ENCODE measurements at places on chromosomes 7 and 10.

DNA sequence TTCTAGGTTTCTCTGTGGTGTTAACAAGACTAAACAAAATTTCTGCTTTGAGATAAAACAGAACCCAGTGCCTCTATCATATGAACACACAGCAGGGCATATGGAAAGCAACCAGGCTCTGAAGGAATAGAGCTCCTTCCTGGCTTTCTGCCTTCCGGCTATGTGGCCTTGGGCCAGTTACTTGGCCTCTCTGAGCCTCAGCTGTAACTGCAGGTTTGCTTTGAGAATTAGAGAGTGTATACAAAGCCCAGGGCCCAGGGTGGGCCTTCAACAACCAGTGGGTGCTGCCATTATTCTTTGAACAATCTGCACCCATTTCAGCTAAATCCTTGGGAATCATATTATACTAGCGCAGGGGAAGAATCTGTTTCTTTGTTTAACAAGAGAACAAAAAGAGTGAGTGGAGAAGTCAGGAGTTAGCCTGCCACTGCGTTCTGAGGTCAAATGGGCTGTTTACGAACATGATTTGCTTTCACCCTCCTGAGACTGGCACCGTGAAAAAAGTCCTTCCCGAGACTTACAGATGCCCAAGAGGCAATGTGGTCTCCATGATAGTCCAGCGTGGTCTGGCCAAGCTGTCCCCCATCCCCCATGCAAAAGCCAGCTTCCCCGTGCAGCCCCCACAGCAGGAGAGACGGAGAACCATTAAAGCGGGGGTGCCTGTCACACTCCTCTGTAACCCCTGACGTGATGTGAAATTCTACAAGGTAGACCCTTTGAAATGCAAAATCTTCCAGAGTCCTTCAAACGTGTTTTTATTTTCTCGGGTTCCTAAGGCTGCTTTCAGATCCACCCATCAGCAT lies 4.9 kb downstream of the FAM53B start:
- no peak for DNase-seq

DNA sequence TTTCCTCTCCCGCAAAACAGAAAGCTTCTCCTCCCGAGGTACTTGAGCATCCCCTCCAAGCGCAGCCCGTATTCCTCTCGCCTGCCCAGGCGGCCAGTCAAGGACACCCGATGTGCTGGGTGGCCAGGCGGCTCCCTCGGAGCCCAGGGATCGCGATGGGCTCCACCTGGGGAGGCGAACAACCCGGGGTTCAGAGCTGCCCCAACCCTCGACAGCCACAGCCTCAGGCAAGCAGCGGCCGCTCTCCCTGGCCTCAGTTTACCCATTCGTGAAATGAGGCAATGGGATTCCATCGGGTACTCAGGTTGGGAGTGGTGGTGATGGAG lies 147.4 kb downstream of the CYP26A1 start:
- no peak for DNase-seq

DNA sequence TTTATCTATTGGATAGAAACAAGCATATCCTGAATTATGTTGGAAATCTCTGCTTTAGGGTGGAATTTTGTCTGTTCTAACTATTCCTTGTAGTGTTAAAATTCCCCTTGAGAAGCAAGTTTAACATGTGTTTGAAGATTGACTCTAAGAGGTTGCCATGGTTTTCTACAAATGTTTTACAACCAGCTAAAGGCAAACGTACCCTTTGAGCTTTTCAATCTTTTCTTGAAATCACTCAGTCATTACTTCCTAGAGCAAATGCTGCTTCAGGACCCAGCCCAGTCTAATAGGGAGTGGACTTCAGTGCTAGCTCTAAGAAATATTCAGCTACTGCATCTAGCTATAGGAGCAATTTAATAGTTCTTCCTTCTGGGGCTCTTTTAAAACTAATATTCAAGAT lies 118.8 kb upstream of the IFRD1 start:
- no peak for DNase-seq

- DNase-seq = no peak
Measured at GRCh38 chr7:158592541-158592940, 4.9 kb upstream of the PTPRN2 start.

- DNase-seq = no peak
Measured at GRCh38 chr10:61973169-61973568, 71.7 kb downstream of the ARID5B start.

GRCh38 chr7:96299496-96299895 lies 22.4 kb downstream of the SLC25A13 start:
- no peak for DNase-seq

DNA sequence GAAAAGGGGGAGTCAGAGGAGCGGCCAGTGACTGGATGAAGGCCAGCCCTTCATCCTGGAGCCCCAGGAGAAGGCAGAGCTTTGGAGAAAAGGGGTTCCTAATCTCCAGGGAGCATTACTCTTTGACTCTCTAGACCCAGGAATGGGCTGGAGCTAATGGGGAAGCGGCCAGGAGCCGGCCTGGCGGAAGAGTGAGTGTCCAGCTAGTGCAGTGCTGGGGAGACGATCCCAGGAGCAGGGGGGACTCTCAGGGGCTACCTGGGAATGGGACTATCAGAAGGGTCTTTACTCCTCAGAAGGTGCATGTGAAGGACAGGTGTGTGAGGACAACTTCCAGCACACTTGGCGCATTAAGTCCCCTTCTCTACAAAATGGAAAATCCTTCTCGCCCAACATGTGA lies 2.4 kb upstream of the PAX2 start:
- DNase-seq = no peak

GRCh38 chr7:80641548-80641947 lies 3.1 kb downstream of the CD36 start:
- DNase-seq = no peak

DNA sequence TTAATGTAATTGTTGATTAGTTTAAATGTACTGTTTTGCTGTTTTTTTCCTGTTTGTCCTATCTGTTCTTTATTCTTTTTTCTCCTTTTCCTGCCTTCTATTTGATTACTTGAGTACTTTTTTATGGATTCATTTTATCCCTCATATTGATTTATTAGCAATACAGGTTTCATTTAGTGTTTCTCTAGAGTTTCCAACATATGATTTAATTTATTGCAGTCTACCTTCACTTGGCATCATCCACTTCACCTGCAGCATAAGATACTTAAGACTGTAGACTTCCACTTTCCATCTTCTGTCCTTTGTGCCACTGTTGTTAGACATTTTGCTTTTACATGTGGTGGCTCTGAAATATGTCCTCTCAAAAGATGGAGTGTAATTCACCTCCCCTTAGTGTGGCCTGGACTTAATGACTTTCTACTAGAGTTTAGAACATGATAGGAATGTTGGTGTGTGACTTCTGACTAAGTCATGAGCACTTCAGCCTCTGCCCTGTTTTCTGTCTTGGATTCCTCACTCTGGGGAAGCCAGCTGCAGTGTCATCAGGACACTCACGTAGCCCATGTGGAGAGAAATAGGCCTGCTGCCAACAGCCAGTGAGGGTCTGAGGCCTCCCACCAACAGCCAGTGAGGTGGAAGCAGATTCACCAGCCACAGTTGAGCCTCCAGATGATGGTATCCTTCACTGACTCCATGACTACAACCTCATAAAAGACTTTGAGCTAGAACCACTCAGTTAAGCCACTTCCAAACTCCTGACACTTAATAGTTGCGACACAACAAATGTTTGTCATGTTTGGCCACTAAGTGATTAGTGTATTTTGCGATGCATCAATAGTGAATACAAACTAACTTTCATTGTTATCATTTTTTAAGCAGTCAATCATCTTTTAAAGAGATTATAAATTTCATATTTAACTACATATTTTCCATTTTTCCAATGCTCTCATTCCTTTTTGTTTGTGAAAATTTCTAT lies 643.5 kb upstream of the DPP6 start:
- no peak for DNase-seq

DNA sequence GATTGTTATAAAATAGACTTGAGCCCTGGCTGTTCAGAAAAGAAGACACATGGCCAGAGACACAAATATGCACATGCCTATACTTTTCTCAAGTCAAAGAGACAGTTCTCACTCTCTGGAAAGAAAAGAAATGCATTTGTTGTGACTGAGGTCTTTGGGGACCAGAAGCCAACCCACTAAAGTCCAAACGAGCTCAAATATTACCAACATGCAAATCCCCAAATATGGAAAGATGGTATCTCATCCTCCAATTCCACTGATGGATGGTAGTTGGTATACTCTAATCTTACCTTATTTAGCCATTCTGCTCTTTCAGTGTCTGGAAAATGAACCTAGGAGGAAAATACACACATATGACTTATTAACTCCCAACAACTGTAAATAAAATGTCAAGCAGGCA lies 30.6 kb downstream of the ESYT2 start:
- DNase-seq = no peak

DNA sequence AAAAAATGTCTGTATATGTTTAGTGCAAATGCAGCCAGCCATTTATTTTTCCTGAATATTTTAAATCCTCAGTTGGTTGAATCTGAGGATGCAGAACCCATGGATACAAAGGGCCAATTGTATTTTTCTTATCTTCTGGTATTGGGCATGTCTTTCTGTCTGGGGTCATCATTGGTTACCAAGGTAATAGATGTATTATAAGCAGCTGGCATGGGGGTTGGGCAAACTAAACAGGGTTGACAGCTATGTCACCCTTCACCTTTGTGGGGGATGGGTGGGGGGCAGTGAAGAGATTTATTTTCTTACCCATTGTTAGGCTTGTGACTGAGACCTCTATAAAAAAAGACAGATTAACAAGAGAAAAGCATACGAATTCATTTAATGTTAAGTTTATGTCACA lies 38.8 kb downstream of the CDHR3 start:
- no peak for DNase-seq

GRCh38 chr7:92631067-92631849 lies 41.1 kb upstream of the FAM133B start:
- no peak for DNase-seq

DNA sequence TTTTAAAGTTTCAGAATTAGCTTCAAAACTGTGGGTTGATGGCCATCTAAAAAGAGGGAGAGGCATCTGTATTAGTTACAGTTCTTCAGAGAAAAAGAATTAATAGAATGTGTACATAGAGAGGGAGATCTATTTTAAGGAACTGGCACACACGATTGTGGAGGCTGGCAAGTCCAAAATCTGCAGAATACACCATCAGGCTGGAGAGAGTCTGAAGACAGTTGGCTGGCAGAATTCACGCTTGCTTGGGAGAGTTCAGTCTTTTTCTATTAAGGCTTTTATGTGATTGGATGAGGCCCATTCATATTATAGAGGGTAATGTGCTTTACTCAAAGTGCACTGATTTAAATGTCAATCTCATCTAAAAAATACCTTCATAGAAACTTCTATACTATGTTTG lies 135.1 kb upstream of the SORCS1 start:
- no peak for DNase-seq

DNA sequence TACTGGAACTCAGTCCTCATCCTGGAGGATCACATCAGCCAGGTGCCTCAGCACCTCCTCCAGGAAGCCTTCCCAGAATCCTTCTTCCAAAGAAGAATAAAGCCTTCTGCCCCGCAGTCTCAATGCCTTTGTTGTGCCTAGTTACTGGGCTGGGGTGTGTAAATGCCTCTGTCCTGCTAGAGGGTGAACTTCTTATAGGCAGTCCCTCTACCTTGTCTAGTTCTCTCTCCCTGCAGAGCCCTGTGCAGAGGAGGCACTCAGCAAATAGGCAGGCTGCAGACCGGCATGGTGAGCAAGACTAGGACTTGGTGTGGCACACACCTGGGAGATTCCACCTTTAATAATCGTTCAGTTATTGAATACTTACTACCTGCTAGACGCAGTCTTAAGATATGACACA lies 104.7 kb upstream of the PCBD1 start:
- DNase-seq = no peak

DNA sequence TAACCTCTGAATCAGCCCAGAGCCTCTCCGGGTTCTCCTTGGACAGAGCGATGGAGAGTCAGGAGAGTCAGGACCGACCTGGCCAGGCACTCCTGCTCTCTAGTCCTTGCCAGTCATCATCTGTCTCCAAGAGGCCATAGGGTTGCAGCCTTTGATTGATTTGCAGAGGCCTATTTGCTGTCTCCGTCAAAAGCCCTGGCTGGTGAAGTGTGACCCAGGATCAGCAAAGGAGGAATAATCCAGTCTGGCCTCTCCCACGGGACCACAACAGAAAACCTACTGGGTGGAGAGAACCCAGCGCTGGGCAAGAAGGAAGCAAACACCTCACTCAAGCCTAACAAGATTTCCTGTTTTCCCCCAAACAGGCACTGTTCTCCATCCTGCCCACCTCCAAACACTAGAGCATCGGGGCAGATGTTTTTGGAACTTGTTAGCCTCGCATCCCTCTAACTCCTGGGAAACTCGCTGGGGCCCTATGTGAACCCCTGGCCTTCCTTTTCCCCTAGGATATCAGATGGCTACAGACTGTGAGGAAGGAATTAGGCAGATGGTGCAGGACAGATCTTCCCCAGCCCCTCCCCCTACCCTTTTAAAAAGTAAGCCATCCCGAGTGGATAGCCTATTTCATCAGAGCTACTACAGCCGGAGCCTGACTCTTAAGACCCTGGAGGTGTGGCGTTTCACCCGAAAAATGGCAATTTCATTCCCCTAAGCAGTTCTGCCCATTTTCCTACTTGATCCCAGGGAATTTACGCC lies 54.3 kb downstream of the PODXL start:
- no peak for DNase-seq

DNA sequence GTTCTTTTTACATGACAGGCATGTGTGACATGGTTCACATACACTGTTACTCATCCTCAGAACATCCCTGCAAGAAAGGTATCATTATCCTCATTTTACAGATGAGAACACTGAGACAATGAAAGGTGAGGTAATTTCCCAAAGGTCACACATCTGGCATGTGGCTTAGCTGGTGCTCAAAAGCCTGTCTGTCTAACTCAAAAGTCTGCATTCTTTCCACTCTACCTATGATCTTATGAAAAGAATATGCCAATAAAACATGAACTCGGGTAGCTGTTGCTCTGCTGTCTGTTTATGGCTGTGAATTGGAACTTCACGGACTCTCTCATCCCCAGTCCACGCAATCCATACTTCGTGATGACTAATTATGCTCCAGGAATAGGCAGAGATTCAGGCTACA lies 79.0 kb upstream of the ODAD2 start:
- no peak for DNase-seq

GRCh38 chr10:114180937-114181336 lies 1.8 kb downstream of the TDRD1 start:
- DNase-seq = no peak

GRCh38 chr7:33250421-33250871 lies 121.1 kb downstream of the BBS9 start:
- no peak for DNase-seq

GRCh38 chr7:80498481-80499349 lies 13.1 kb downstream of the GNAT3 start:
- DNase-seq = no peak

- DNase-seq = no peak
Measured at GRCh38 chr7:37061849-37062559, 337.7 kb upstream of the AOAH start.

DNA sequence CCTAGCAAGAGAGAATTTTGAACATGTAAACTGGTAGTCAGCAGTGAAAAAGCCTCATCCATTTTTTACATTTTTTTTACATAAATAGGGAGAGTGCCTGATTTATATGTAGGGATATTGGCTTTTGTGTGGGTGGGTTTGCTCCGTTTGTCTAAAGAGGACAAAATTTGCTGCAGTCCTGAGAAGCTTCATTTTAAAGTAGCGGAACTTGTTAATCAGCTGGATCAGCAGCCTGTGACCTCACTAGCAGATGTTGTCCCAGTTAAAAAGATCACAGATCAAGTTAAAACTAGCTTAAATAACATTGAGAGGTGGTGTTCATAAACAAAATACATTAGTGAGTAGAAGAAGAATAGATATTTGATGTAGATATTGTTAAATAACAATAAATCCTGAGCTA lies 2.6 kb downstream of the ATRNL1 start:
- no peak for DNase-seq
